ENCODE measurements at places on chromosomes 12 and 14.

DNA sequence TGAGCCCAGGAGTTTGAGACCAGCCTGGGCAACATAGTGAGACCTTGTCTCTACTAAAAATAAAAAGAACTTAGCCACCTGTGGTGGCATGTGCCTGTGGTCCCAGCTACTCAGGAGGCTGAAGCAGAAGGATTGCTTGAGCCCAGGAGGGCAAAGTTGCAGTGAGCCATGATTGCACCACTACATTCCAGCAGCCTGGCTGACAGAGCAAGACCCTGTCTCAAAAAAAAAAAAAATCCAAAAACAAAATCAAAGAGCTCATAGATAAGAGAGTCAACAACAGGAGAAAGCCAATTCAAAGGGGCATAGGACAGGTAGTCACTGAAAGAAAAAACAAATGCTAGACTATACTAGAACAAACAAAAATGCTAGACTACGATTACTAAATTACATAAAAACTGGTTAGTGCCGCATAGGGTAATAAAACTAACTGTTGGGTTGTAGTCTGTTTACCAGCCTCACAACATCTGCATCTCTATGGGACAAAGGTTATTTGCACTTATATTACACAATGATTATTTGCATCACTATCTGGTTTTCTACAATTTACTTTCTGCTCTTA, 16.6 kb upstream of the EEA1 start:
- no peak for DNase-seq

DNA sequence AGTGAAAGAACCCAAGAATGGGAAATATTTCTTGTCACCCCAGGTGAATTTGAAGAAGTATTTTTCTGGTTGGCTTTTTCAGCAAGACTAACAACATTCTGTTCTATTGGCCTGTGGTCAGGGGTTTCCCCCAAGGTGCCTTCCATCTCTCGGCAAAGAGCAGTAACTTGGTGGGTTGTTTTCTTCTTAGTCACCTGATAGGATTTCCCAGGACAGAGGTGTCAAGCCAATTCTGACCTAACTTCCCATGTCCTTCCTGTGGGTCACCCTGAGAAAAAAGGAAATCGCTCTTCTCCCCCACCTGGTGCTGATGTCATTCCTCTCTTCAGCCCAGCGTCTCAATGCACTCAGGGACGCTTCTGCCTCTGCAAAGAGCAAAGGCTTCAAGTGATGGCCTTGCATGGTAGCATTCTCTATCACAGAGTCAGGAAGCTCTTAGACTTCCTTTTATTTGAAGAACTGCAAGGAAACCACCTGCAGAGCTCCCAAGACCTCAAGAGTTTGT, 16.1 kb upstream of the IFNG start:
- no peak for DNase-seq

- no peak for DNase-seq
Measured at GRCh38 chr12:116392061-116392460, 114.6 kb upstream of the MED13L start.

GRCh38 chr12:74482115-74482514, 55.5 kb upstream of the ATXN7L3B start:
- DNase-seq: no peak

DNA sequence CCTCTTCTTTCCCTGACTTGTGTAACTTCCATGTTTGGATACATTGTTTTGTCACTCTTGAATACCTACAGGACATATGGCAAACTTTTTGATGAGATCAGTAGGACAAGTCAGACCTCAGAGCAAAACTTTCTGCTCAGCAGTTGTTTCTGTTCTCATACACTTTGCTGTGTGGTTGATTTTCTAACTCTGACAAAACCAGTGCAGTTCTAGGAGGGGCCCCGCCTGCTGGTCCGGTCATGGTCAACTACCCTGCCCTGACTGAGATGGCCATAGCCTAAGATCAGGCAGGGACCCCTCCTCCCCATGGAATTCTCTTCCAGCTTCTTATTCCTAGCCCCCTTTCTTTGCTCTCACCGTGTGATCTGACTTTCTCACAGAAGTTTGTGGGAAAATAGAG, 92.8 kb downstream of the OTOGL start:
- peak; percentile 28 for DNase-seq

DNA sequence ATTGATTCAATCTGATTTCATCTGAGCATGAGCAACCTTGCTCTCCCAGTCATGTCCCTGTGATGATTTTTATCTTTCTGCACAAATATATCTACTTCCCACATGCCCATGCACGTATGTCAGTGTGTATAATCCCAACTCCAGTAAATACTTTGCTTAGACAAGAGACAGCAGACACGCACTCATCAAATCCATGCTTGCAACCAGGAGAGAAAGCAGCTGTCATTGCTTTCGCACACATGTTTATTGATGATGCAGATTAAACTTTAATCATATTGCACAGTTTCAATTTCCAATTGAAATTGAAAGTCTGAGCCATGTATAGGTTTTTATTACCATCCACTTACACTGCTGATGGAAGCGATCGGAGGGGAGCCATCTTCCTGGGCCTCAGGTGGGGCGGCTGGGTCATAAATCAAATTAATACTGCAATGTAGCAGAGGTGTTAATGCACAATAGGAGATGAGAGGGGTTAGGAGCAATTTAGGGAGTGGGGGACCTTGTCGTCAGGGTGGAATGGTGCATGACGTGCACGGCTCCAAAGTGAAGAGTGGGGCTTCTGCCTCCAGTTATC, 68.6 kb upstream of the SRRM4 start:
- no peak for DNase-seq

DNA sequence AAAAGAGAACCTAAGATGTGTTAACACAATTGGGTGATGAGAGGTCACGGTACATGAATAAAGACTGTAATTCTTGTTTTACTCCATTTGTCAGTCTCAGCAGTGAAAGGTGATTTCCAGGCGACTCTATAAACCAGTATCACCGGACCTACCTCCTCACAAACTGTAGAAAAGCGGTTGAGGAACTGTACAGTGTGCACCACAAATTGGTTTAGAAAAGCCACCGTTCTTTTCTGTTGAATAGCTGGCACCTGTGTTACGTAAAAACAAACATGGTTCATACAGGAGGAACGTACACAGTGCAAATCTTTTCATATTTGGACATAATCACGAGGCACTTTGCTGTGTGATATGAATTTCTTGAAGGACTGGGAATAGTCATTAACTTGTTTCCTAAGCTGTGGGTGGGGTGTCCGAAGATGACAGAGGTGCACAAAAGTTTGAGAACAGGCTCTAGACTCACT, 663 bp downstream of the WASHC3 start:
- DNase-seq: no peak

DNA sequence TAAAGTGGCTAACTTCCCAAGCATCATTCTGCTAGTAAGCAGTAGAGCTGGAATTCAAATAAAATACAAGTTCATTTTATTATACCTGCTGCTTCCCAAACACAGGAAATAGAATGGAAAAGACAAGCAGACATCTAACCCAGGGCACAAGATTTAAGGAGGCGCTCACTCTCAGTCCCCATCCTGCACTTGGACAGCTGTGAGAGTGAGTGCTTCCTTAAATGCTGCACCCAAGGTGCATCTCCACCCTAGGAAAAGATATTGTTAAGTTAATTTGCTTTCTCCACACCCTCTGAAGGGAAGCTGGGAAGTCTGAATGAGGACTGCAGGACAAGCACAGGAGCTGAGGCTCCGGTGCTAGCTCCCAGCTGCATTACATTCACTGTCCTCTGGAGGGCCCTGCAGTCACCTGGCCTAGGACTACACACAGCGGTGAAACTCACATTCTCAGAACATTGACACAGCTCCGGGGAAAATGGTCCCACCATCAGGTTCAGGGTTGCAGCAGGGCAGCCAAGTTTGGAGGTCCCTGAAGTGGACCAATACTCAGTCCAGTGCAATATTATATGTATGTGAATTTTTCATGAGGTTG, 14.2 kb downstream of the HEBP1 start:
- peak; percentile 51 for DNase-seq

DNA sequence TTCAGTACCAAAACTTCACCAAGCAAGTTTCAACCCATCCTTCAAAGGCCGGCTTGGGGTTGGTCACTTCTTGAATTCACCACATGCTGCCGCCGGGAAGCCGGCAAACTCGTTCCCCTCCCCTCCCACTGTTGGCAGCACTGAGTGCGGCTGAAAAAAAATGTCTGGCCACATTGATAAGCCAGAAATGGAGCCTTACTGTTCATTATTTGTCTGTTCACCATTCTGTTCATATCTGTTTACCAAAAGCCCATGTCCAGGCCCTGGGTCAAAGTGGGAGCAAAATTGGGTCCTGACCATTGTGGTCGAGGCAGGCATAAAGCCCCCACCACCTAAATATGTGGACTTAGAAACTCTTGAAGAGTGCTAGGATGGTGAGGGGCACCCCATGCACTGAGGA, 7.3 kb upstream of the HSP90AA1 start:
- DNase-seq: peak; percentile 67

DNA sequence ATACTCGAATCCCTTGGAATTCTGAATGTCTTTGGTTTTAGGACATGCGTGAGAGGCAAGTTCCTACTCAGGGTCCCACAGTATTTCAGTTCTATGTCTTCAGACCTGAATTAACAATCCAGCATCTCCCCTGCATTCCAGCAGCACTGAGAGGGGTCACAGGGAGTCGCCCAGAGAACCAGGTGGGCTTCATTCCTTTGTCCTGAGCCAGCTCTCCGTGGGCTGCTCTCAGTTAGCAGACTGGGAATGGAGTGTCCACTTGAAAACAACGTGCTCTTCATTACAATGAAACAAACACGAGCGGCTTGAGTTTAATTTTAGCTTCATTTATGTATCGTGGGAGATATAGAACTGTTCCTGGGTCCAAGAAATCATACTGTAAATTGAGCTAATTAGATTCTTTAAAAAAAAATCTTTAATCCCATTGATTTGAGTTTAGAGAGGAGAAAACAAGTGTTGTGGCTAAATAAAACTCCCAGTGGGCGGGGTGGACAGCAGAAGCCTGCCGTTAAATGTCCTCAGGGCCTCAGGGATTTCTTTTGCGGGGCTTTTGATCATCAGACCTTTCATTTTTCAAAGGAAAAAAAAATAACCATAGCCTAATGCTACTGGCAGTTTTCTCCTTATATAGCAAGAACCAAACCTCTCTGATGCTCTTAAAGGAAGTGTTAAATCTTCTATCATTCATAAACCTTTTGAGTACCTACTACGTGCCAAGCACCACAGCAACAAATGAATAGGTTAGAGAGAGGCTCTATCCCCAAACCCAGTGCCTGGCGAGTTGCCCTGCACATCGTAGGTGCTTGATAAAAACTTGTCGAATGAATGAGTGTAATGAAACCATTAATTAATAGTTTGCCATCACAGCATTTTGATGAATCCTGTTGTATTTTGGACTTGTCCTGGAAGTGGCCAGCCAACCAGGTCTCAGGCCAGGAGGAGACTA, 140.4 kb downstream of the CHST11 start:
- no peak for DNase-seq

- no peak for DNase-seq
Measured at GRCh38 chr14:56752428-56752827, 57.9 kb downstream of the OTX2 start.

DNA sequence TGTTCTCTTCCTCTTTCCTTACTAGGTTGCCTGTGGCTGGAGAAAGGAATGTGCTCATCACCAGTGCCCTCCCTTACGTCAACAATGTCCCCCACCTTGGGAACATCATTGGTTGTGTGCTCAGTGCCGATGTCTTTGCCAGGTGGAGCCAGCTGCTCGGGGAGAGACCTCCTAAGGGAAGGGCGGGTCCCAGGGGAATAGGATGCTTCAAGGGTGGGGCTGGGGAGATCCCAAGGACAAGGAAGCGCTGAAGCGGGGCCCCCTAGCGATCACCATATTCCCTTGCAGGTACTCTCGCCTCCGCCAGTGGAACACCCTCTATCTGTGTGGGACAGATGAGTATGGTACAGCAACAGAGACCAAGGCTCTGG, 10.2 kb downstream of the MARS1 start:
- peak; percentile 60 for DNase-seq

DNA sequence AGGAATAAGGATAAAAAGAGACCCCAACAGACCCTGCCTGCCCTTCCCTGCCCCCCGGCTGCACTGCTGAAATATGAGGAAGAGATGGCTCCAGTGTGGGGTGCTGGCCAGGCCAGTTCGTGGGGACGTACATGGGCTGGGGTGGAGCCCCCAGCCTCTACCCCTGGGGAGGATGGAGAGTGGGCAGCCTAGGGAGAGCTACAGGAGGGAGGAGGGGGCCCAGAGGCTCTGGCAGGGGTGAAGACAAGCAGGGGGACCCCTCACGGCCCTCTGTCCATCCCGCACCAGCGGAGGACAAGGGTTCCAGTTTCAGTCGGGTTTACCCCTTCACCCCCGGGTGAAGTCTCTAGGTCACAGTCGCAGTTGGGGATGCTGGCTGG, 11.0 kb upstream of the RPLP0 start:
- DNase-seq: peak; percentile 43

DNA sequence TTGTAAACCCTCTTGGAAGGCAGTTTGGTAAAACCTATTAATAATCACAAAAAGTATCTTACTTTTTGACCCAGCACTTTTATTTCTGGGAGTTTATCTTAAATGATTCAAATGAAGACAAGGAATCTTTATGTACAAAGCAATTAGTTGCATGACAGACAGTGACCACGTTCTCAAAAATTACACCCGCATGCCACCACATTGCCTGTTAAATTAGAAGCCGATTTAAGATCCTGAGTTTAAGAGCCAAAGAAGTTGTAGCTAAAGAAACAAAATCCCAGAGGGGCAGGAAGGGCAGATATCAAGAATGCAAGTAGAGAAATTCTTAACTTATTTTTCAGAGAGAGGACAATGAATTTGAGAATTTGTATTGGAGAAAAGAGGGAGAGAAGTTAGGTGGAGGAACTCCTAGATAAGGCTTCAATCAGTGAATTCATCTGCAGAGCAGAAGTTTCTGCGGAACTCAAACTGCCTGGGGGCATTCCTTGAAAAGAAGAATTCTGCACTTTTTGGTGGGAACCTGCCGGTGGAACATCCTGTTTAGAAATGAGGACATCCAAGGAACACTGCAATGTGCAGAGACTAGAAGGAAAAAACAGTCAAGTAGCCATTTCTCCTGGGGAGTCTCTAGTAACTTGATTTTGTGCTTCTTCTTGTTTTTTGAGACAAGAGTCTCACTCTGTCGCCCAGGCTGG, 1.1 kb upstream of the RIOX1 start:
- no peak for DNase-seq

GRCh38 chr12:89319606-89320005, 32.7 kb downstream of the DUSP6 start:
- no peak for DNase-seq

- DNase-seq: no peak
Measured at GRCh38 chr12:46367351-46368029, 5.1 kb downstream of the SLC38A2 start.

DNA sequence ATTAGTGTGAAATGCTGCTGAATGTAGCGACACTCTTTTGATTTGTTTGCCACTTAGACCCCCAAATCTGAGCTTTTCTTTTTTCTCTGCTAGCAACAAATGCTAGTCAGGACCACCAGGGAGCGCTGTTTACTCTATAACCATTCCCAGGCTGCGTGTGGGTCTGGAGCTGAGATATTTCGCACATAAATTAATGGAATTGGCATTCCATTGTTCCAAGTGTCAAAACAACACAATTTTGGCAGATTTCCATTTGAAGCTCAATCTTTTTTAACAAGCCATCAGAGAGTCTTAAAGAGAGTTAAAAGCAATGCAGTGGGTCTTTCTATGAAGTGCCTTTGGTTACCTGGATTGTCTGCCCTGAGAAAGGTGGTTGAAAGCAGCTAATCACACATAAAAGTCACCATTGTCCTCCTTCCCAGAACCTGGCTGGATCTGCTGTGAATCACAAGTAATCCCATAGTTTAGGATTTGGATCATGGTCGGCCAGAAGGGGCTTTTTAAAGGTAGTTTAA, 7.4 kb upstream of the TMEM132C start:
- peak; percentile 71 for DNase-seq

Measured in H7 (cell line).